DMS79 (cell line): ENCODE measurements at places on chromosomes 2 and 18.

DNA sequence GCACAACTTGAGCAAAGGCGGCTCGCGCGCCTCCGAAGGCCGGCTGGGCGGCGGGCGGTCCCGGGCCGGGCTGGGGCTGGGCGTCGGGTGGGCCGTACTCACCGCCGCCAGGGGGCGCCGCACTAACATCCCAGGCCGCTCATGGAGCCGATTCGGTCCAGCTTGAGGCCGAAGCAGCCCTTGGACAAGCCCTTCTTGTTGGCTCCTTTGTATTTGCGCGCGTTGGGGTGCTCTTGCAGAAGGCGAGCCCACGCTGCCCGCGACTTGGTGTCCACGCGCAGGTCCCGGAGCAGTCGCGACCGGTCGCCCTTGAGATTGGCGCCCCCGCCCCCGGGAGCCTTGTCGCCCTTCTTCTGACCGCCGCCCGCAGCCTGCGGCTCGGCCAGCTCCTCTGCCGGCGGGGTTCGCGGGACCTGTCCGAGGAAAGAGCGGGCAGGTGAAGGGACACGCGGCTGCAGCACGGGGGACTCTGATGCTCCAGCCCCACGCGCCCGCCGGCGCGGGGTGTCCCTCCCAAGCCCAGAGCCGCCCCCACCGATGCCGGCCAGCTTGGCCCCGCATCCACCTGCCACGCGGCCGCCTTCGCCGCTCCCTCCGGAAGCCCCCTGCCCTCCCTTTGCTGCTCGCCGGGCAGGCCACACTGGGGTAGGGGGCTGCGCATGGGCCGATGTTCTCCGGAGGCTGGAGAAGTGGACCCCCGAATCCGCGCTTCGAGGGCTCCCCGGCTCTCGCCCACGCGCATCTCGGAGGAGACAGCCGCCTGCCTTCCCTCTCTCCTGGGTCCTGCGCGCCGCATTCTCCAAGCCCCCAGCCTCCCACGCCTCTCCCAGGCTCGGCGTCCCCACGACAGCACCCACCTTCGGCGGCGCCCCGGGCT is 655 bp downstream of the NPPC start:
- DNase-seq, result peak; percentile 24

DNA sequence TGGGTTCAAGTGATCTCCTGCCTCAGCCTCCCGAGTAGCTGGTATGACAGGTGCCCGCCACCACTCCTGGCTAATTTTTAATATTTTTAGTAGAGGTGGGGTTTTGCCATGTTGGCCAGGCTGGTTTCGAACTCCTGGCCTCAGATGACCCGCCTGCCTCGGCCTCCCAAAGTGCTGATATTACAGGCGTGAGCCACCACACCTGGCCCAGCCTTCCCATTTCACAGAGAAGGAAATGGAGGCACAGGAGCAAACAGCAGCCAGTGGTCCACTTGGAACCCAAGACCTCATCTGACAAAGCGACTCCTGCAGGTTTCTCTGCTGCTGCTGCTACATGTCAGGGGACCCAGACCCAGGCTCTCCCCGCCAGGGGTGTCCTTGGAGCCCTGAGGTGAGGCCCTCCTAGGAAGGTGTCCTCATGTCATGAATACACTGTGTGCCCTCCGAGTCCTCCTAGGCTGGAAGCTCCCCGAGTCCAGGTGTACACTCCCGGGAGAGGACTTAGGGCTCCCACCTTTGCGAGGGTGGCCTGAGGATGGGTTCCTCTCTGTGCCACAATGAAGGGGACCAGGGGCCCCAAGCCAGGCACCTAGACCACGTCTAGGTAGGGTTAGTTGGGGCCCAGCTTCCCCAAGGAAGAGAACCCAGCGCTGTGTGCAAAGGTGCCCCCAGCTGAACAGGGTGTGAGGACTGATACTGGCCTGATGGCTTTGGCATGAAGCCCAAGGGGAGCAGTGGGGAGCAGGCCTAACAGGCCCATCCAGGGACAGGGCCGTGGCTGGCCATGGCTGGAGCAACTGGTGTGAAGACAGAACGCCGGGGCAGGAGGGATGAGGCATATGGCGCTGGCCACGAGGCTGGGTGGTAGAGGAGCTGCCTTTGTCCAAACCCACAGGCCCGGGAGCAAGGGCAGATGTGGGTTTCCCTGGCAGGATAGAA is 56.1 kb downstream of the HS6ST1 start:
- DNase-seq, result no peak

- DNase-seq, result peak; percentile 20
These were observed 76.3 kb downstream of the DDX1 start for GRCh38 chr2:15667809-15668556.

DNA sequence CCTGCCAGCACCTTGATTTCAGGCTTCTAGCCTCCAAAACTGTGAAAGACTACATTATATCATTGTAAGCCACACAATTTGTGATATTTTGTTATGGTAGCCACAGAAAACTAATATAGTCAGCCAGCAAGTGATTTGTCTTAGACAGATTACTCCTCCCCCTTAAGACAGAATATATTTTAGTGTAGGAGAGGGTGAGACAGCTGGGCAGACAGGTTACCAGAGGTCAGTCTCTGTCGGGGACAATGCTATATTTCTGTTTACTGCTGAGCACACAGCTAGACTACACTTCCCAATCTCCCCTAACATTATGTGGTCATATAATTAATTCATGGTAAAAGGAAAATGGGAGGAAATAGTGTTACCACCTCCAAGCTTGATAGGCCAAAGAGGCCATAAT is 185.8 kb upstream of the PIK3C3 start:
- no peak for DNase-seq

DNA sequence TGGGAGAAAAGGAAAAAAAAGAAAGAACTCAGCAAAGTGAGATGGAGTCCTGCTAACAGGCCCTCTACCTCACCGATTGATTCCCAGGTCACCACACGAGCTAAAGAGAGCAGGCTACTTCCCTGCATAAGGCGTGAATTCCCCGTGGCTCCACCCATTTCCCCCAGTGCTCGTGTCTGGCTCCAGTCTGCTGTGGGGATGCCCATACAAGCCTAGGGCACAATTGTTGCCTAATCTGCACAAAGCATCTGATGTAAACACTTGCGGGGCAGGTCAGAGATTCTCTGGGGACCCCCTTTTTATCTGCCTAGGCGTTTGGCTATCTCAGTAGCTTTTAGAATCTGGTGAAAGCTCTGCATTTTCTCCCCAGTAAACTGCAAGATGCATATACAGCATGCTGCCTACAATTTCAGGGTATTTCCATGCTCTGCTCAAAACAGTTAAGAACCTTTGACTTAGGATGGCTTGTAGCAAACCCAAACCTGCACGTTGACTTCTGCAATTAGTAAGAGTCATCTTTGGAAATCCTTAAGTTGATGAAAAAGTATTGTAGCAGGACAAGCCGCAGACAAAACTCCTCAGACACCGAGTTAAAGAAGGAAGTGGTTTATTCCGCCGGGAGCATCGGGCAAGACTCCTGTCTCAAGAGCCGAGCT is 34.8 kb downstream of the MYO3B start:
- DNase-seq, result no peak

GRCh38 chr2:217918308-217919024 is 84.3 kb downstream of the TNS1 start:
- peak; percentile 13 for DNase-seq

GRCh38 chr18:35289293-35289692 is 736 bp downstream of the ZSCAN30 start:
- DNase-seq, result peak; percentile 7

GRCh38 chr2:16261071-16261470 is 320.7 kb downstream of the MYCN start:
- no peak for DNase-seq

DNA sequence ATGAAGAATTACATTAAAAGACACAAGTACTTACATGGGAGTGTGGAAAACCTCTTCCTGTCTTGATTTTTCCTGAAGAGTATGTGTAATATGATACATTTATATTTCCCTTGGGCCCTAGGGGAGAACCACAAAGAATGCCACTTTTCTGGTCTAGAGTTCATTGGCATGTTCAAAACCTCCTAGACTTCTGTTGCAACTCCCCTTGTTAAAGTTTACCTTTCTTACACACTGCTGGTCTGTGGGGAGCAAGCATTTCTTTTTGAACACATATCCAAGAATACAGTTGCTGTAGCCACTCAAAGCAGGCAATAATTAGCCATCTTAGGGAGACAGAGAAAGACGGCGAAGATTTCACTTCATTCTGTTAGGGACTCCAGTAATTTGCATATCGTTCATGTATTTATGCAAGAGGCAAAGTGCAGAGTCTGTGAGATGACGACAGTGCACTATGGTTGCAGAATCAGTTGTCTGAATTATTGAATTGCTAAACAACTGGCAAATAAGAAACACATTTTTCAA is 103.5 kb downstream of the NOL4 start:
- DNase-seq, result peak; percentile 79

DNA sequence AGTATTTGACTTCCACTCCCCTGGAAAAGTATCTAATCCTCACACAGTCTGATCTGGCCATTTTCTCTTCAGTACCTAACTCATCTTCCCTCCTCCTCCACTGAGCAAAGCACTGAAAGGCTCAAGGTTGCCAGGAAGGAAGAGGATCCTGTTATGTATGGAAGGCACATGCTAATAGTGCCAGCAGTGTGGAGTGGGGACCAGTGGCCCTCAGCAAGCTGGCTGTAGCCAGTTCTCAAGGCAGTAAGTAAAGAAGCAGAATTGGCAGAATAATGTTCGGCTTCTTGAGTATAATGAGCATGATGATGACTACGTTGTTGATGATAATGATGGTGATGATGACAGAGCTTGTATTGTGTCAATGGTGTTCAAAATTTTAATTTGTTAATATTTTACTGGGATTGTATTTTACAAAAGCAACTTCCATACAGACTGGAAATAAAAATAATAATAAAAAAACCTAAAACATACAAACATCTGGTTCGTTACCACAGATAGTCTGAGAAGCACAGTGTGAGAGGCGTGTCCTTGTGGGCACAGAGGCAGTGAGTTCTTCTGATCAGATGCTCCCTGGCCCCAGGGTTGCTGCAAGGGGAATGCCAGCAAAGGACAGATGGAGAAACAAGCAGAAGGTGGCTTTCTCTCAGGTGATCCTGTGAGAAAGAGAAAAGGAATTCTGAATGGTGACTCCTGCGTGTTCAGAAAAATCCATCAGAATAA is 528.8 kb downstream of the CMPK2 start:
- DNase-seq, result no peak

- no peak for DNase-seq
These were observed 3.8 kb upstream of the OSR1 start for GRCh38 chr2:19362094-19362754.

DNA sequence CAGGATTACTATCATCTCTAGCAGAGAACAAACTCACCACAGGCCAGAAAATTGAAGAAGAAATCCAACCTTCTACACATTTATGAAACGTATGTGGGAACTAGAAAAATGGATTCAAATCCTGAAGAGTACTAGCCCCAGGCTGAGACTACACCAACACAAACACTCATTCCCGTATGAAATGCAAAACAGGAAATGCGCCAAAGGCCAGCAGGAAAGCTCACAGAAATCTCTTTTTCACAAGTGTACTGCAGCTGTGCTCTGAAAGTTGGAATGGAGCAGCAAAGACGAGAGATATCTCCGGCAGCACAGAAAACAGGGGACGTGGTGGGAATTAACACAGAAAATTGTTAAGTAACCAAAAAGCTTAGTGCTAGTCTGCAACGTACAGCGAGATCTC is 913.5 kb downstream of the TDRD15 start:
- no peak for DNase-seq

DNA sequence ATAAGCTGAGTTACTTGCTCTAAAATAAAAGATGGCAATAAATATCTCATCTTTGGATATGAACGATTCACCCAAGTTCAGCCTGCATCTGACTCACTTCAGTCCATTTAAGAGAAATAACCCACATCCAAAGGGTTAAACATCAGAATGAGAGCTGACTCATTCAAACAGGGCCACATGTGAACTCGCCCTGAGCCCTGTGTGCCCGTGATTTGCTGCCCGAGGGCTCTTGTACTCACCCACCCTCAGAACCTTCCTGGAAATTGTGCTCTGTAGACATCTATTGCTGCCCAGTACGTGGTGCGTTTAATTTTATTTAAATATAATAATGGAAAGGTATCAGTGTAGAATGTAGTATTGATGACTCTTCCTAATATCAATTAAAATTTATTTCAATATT is 66.9 kb upstream of the RBM44 start:
- DNase-seq, result no peak

DNA sequence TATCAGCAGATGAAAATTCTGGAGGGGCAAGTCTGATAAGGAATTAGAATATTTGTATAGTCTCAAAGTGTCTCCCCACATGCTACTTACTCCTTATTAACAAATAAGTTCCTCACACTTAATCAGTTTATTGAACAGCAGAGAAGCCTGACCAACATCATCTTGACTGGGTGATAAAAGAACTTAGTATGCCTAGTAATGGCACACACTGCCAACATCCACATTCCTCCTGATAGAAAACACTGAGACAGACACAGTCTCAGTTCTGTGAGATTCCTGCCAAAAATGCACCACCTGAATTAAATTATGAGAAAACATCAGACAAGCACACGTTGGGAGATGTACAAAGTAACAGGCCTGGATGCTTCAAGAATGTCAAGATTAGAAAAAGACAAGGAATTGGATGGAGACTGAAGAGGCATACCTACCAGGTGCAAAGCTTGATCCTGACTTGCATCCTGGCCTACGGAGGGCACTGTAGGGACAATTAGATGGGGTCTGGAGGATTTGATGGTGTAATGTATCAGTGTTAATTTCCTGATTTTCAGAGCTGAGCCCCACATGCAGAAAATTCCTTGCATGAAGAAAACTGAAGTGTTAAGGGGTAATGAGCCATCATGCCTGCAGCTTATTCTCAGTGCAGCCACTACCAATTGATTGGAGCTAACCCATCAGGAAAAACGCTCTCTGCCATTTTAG is 200.4 kb upstream of the SH3BP4 start:
- DNase-seq, result no peak

- DNase-seq, result no peak
These were observed 106.4 kb downstream of the CTAGE1 start for GRCh38 chr18:22311301-22311700.

- DNase-seq, result no peak
These were observed 77.0 kb downstream of the EDAR start for GRCh38 chr2:108911807-108912628.

- no peak for DNase-seq
These were observed 233.7 kb downstream of the CCDC102B start for GRCh38 chr18:69031571-69031970.

DNA sequence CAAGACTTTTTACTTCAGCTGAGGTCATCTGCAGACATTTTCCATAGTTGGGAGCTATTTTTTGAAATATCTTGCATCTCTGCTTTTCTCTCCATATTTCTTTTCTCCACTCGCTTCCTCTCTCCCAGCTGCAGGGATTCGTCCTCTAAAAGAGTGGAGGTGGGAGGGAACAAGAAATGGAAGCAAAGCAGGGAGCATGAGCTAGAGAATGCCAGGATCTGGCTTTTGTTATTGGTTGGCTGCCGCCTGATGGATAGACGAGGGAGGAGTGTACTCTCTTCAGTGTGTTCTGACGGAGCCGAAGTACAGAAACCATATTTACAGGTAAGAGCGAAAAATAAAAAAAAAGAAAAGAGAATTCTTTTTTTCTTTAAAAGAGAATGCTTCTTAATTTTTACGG is at the start of gene CSRNP3:
Gene CSRNP3 (plus strand): TSS at position 282 of the 400 bp plus-strand sequence. CDS start 125,368 bp downstream, outside the sequence.
- no peak for DNase-seq

- no peak for DNase-seq
These were observed 463.7 kb upstream of the HNMT start for GRCh38 chr2:137500599-137500998.
